Stimulated activated CD4-positive, alpha-beta T cell treated with anti-CD3 and anti-CD28 coated beads, TNF-alpha, amount 100 ng/mL, for 1 hour (primary cell): ENCODE measurements at places on chromosomes 2 and 18.

DNA sequence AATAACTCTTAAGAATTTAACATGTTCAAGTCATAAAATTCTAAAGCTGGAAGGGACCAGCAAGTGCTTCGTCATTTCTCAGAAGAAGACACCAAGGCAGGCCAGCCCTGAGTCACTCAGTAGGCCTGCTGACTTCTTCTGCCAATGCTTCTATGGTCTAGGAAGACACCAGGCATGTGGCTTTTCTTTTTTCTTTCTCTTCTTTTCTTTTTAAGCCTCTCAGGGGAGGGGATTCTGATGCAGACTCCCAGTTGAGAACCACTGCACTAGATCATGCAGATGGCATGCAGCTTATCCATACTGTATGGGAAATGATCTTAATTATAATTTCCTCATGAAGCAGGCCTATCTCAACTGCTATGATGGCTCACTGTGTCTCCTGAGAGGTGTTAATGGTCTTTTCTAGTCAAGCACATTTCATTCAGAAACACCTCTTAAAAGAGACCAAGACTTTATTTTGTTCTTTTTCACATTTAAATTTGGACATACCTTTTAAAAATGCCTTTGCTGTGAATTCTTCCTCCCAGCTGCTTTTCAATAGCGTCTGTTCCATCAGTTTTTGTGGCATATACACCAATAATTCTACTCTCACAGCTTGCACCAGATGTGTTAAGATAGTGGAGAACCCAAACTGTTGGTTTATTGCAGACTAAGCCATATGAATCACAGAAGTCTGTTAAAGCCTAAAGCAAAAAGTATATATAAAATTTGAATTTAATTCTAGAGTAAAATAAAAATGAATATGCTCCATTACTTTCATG lies 11.3 kb downstream of the KCTD18 start:
- no peak for DNase-seq

DNA sequence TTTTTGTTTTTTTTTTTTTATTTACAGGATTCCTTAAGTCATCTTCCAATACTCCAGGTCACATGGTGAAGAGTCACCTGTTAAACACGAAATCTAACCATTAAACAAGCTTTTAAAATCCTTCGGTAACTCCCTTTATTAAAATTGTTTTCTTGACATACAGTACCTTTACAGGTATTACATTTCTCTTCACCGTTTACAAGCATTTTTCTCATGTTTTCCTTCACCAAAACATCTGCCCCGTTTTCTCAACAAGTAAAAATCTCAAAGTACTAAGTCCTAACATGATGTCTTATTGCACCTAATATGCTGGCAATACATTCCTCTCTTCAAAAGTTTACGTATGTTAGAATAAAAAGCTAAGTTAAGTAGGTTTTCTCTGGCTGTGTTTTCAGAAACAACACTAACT lies 1.1 kb downstream of the PUM2 start:
- DNase-seq = no peak

GRCh38 chr2:139155991-139156390 lies 375.8 kb upstream of the NXPH2 start:
- no peak for DNase-seq

GRCh38 chr2:12819103-12819475 lies 102.4 kb downstream of the TRIB2 start:
- DNase-seq = no peak

DNA sequence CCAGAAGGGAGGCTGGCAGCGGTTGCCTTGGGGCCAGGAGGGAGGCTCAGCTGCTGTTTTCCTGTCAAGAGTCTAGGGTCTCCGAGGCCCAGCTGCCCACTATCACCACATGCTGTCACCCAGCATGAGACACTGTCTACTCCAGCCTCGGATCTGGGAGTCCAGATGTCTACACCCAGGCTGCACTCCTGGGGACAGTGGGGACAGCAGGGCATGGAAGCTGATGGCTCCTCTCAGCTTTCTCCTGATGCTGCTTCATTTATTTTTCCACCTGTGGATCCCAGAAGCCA lies 134.0 kb downstream of the PTGR3 start:
- DNase-seq = no peak

- no peak for DNase-seq
Measured at GRCh38 chr18:79626905-79627749, 52.5 kb upstream of the CTDP1 start.

DNA sequence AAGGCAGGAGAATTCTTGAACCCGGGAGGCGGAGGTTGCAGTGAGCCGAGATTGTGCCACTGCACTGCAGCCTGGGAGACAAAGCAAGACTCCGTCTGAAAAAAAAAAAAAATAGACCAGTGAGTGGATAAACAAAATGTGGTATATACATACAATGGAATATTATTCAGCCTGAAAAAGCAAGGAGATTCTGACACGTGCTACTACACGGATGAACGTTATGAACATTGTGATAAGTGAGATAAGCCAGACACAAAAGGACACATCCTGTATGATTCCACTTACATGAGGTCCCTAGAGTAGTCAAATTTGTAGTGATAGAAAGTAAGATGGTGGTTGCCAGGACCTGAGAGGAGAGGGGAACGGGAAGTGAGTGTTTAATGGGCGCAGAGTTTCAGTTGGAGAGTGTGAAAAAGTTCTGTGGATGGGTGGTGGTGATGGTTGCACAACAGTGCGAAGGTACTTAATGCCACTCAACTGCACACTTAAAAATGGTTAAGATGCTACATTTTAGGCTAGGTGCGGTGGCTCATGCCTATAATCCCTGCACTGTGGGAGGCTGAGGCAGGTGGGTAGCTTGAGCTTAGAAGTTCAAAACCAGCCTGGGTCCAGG lies 38.3 kb downstream of the NIFK start:
- DNase-seq = no peak

GRCh38 chr18:10057894-10058791 lies 144.3 kb downstream of the VAPA start:
- no peak for DNase-seq

- DNase-seq = no peak
Measured at GRCh38 chr2:126029316-126029715, 626.6 kb upstream of the GYPC start.

DNA sequence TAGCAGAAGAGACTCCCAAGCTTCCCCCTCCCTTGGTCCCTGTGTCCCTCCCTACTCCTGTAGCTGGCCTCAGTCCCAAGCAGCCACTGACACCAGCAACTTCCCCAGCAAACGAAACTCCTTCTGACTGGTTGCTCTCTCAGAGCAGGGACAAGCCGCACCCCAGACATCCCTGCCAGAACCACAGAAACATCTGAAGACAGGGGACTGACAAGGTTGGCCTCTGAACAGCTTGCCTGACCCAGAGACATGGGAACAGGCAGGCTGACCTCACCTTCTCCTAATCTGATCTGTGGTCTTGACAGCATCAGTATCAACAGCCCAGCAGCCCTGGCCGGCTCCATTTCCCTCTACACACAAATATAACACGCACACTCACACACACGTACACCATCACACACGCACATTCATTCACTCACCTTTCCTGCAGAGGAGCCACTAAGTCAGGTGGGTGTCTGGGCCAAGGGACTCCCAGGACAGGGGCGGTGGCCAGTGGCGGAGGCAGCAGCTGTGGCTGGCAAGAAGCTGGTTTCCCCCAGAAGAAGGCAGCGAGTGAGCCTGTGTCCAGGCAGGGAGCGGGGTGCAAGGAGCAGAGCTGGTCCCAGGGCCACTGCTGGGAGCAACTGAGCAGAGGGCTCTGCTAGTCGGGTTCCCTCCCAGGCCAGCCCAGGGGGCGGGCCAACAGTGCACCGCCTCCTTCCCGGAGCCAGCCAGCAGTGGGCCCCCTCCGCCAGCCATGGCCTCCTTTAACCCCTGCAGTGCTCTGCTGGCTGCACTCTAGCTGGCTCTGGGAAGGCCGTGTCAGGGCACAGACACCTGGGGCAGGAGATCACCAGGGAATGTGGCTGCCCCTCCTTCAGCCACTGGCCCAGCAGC lies 59.1 kb downstream of the TNS1 start:
- no peak for DNase-seq

GRCh38 chr2:212173331-212173730 lies 365.3 kb downstream of the ERBB4 start:
- DNase-seq = no peak

DNA sequence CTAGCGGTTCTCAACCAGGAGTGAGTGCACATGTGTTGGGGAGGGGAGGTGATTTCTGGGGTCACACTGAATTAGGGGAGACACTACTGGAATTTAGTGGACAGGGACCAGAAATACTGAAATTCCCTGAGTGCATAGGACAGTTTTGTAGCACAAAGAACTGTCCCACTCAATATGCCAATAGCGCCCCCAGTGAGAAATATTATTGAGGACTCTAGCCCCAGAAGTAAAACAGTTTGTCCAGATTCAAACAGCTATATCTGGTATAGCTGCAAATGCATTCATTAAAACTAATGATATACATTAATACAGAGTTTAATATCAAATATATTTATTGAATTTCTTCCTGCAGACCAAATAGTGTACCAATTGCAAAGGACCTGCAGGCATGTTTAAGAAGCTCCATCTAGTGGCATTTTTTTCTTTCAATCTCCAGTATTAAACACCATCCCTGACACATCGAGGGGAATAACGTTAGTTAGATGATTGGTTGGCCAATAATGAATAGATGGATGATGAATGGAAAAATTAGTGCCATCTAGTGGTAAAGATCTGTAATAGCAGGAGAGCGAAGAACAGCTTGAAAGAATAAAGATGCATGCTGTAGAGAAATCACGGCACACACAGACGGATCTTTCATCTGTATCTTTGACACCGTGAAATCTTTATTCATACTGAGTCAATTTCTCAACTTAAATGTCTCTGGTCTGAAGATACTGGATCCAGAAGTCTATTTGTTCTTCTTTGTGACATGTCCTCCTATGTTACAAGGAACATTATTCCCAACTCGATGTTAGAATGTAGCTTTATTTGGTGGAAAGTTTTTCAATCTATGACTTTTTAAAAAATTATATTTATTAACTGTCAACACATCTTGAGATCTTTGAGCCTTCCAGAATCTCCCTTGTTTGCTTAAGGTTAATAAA lies 62.5 kb downstream of the DHRS9 start:
- no peak for DNase-seq
